ENCODE measurements at places on chromosomes 3 and 15.

- no peak for DNase-seq
These were observed 10.0 kb downstream of the KLHDC8B start for GRCh38 chr3:49181351-49181750.

DNA sequence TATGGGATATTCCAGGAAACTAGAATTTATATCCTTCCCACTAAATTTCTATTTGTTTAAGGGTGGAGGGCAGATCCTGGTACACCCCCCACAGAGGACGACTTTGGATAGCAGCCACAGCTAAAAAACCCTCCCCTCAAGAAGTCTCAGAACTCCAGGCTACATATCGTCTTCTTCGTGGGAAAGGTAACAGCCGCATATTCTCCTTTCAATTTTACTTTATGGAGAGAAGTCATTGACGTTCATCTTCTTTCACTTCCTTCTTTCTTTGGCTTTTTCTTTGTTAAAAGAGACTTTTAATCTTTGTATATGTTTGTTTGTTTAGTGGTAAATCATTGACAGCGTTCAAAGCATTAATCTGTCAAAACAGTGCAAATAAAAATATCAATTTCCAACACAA is 36.3 kb downstream of the TRIP4 start:
- no peak for DNase-seq

DNA sequence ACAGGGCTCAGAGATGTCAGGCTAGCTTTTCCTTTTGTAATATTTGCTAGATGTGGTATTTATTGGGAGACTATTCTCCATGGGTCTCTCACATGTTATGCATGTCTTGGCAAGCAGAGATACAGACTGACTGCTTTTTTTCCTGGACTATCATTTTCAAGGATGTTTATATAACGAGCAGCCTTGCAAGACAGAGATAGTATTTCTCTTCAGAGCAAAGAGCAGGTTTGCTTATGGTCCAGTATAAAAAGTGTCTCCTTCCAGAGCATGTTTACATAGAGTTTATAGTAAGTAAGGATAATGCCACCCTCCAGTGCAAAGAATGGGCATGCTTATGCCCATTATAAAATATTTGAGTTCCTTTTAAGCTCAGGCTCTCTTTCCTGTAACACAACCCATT is 24.6 kb downstream of the GTF2E1 start:
- no peak for DNase-seq

DNA sequence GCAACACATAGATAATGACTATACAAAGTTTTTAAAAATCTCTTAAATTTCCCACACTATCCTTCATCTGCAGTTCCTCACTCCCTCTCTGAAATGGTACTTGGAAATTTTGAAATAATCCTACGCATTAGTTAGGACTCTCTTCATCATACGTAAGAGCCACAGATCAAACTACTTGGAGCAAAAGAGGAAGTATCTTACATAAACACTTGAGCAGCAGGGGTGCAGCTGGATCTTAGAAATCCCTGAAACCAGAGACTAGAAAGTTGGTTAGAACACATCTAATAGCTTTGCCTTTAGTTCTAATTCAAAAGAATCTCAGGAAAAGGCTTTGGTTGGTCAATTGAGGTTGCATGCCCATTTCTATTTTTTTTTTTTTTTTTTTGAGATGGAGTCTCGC is 38.8 kb upstream of the ZNF445 start:
- DNase-seq = no peak

- peak; percentile 29 for DNase-seq
These were observed 936 bp downstream of the ZXDC start for GRCh38 chr3:126474498-126475412.

DNA sequence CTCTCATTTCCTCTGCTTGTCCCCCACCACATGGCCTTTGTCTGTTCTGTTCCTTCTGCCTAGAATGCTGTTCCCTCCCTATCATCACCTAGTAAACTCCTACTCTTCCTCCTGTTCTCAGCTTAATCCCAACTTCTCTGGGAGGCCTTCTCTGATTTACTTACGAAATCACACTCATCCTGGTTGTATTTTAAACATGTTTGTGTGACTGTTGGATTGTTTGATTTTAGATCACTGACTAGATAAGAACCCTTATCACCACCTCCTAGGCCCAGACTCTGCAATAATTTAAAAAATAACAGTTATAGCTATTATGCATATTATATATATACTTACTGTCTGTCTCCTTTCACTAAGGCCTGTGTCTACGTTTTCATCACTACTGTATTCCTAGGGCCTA is 26.1 kb downstream of the ATP2B2 start:
- no peak for DNase-seq

DNA sequence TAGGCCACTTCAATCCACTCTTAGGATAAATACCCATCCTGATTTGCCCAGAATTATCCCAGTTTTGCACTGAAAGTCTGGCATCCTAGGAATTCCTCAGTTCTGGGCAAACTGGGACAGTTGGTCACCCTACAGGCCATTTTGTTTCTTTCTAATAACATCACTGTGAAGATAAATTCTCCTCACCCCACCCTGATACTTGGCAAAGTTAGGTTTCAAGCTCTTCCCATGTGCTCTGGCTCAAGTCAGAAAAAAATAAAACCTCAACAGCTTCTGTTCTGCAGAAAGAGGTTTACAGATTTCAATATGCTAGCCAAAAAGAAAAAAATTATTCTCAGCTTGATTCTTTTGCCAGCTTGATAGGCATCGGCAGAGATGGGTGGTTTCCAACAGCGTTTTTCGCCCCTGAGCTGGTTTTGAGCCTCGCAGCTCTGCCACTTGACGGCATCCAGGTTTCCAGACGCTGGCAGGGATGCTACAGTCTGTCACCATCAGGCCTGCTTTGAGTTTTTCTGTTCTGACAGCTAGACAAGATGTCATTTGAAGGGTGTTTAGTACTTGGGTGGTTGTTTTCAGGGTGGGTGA is 171.4 kb downstream of the SSR3 start:
- DNase-seq = no peak

DNA sequence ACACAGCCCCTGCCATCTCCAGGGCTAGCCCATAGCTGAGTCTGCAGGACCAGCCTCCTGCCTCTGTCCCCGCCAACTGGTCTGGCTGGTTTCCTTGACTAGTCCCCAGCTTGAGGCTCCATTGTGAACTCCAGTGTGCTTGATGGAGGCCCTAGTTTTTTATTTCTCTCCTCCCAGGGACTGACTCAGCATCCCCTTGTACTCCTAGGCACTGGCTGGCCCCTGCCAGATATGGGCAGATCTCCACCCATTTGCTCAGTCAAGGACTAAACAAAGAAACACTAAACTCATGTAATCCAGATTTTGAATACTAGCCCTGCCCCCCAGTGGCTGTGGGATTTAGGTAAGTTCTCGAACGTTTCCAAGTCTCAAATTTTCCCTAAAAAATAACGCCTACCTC is 415.4 kb upstream of the RORA start:
- no peak for DNase-seq

All from RCC 7860 (cell line).